ENCODE measurements at places on chromosomes 16 and 17. TPM values are rescaled to one million over a fixed set of nuclear protein-coding genes. Genes with fewer than 3 reads are reported as not detected.

OR4D1 gene
- total RNA-seq = not detected

SPN gene
- 1.3 TPM for total RNA-seq

COX10 gene
- 46.3 TPM for total RNA-seq

KRTAP17-1 gene
- total RNA-seq = not detected

HOXB4 gene
- total RNA-seq = 0.25 TPM

TBC1D16 gene
- 15.9 TPM for total RNA-seq

DNA sequence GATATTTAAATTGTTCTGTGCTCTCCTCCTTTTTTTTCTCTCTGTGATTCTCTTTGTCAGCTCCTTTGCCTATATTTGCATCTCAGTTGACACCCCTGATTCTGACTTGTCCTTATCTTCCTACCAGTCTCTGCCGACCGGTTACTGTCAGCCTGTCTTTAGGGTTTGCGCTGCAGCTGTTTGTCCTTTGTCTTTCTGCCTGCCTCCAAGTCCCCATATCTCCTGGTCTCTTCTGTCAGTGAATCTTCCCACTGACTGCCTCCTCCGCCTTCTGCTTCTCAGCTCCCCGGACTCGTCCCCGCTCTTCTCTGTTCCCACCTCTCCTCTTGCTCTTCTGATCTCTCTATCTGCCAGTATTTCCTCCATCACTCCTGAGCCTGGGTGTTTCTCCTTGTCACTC lies 5.2 kb downstream of the TLCD2 start:
- DNase-seq = no peak

DNA sequence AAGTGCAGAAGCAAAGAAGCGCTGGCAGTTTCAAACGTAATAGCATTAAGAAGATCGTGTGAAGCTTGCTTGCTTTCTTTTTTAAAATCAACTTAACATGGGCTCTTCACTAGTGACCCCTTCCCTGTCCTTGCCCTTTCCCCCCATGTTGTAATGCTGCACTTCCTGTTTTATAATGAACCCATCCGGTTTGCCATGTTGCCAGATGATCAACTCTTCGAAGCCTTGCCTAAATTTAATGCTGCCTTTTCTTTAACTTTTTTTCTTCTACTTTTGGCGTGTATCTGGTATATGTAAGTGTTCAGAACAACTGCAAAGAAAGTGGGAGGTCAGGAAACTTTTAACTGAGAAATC lies 17.4 kb upstream of the RAB11FIP4 start:
- DNase-seq = no peak

DNA sequence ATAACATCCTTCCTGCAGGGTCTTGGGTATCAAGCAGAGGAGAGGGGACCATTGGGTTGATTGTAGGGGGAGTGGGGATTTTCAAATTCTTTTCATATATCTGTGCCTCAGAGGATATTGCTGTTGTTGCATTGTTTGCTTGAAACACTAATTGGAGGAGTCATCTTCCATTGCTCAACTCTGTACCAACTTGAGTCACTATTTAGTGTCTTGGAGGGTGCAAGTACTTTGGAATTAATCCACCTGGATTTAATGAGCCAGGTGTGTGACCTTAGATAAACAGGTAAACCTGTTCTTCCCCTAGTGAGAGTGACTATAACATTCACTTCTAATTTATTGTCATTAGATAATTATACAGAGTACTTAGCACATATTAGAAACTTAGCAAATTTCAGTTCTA lies 151.3 kb upstream of the CNTNAP4 start:
- DNase-seq = no peak

DNA sequence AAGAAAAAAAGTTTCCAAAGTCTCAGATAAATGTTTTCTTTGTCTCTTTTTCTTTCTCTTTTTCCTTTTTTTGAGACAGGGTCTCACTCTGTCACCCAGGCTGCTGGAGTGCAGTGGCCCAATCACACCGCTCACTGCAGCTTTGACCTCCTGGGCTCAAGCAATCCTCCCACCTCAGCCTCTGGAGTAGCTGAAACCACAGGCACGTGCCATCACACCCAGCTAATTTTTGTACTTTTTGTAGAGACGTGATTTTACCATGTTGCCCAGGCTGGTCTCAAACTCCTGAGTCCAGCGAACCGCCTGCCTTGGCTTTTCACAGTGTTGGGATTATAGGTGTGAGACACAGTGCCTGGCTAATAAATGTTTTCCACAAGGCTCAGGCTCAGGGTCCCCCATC lies 53.3 kb upstream of the KSR1 start:
- DNase-seq = no peak

DNA sequence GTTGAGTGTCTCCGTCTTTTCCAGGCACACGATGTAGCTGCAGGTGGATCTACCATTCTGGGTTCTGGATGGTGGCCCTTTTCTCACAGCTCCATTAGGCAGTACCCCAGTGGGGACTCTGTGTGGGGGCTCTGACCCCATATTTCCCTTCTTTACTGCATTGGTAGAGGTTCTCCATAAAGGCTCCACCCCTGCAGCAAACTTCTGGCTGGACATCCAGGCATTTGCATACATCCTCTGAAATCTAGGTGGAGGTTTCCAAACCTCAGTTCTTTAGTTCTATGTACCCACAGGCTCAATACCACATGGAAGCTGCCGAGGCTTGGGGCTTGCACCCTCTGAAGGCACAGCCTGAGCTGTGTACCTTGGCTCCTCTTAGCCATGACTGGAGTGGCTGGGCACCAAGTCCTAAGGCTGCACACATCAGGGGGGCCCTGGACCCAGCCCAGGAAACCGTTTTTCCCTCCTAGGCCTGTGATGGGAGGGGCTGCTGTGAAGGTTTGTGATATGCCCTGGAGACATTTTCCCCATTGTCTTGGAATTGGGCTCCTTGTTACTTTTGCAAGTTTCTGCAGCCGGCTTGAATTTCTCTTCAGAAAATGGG lies 14.0 kb downstream of the ABCC1 start:
- no peak for DNase-seq

GRCh38 chr16:53924331-53925106 lies 220.6 kb downstream of the FTO start:
- no peak for DNase-seq

- no peak for DNase-seq
Measured at GRCh38 chr16:50367777-50368409, 895 bp downstream of the BRD7 start.

- DNase-seq = peak; percentile 63
Measured at GRCh38 chr16:1331712-1332617, 1.5 kb upstream of the BAIAP3 start.

DNA sequence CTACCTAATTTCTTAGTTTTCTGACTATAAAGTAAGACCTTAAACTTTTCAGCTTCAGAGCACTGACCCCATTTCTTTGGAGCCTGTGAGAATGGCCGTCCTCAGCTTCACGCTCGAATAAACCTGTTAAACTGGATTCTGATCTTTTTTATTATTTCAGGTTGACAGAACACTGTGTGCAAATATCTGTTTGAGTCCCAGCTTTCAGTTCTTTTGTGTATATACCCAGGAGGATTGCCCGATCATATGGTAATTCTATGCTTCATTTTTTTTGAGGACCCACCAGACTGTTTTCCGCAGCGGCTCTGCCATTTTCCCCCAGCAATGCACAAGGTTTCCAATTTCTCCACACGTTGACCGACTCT lies 19.8 kb upstream of the KCNH6 start:
- DNase-seq = no peak

DNA sequence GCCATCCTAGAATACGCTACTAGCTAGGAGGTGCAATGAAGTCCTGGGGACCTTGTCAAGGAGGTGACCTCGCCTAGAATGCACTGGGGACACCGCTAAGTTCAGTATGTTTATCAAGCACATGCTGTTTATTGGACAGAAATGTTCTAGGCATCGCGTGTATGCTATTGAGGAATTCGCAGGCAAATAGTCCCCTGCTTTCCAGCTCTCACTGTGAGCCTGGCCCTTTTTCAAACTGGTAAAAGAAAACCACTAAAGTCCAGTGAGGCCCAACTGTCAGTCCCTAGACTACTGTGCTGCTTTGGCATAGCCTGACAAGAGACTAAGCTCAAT lies 1.2 kb upstream of the FAM222B start:
- no peak for DNase-seq

GRCh38 chr16:77787452-77787851 lies 912 bp upstream of the VAT1L start:
- no peak for DNase-seq

DNA sequence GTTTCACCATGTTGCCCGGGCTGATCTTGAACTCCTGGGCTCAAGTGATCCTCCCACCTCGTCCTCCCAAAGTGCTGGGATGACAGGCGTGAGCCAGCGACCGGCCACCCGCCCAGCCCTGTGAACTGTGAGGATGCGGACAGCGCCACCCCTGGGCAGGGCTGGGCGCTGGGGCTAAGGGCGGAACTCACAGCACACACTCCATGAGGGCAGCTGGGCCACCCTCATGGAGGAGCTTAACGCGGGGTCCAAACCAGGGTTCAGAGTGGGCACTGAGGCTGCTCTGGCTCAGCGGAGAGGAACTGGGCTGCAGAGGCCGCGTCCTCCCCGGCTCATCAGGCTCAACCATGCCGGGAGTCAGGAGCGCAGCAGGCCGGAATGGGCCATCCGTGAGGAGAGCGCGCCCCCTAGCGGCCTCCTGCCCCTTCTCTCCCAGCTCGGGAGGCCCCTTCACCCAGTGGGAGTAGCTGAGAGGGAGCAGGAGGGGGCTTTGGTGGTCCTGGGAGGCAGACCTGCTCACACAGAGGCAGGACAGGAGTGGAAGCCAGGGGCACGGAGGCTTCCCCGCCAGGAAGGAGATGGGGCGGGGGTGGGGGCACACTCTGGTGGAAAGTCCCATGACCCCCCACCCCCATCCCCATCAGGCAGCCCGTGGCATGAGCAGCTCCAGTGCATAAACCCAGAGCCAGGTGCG lies 13.8 kb downstream of the CORO7 start:
- DNase-seq = peak; percentile 84

Data from left ventricle myocardium inferior (tissue), 1 donor.